Naive thymus-derived CD4-positive, alpha-beta T cell (primary cell): ENCODE measurements at places on chromosomes 6 and 20. TPM values are rescaled to one million over a fixed set of nuclear protein-coding genes. Genes with fewer than 3 reads are reported as not detected.

- DNase-seq, result no peak
Measured at GRCh38 chr6:144416773-144417172, 131.6 kb downstream of the UTRN start.

DNA sequence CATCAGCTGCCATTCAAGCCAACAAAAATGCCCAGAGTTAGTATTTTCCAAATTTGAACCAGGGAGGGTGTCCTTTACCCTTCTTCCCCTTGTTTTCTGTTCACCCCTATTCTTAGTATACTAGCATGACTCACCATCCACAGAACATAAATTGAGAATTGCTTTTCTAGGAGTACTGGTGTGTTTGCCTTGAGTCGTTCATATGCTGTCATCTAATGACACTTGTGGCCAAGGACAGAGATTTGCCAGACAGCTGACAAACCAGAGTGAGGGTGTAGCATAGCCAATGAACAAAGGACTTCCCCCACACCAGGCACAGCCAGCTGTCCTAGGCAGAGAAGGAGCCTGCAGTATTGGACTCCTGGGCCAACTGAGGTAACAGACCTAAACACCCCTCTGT, 62.2 kb downstream of the FILIP1 start:
- no peak for DNase-seq

GRCh38 chr6:1608222-1609040, 1.3 kb upstream of the FOXC1 start:
- DNase-seq, result no peak

DNA sequence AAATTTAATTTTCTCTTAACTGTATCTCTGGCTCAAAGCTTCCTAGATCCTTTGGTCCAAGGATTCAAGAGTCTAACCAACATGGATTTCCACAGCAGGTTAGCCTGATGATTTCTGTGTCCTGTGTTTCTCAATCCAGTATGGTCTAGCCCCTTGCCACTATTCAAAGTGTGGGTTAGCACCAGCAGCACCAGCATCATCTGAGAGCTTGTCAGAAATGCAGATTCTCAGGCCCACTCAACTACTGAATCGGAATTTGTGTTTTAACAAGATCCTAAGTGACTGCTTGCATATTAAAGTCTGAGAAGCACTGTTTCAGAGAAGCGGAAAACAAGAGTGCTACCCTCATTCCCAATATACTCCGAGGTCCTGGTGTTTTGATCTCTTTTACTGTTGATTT, 133.8 kb upstream of the PRDM1 start:
- no peak for DNase-seq

- DNase-seq, result no peak
Measured at GRCh38 chr6:99282479-99283062, 66.9 kb downstream of the FAXC start.

- DNase-seq, result no peak
Measured at GRCh38 chr6:116152620-116153019, 26.7 kb upstream of the COL10A1 start.

GRCh38 chr6:156840606-156841005, 63.4 kb downstream of the ARID1B start:
- no peak for DNase-seq

DNA sequence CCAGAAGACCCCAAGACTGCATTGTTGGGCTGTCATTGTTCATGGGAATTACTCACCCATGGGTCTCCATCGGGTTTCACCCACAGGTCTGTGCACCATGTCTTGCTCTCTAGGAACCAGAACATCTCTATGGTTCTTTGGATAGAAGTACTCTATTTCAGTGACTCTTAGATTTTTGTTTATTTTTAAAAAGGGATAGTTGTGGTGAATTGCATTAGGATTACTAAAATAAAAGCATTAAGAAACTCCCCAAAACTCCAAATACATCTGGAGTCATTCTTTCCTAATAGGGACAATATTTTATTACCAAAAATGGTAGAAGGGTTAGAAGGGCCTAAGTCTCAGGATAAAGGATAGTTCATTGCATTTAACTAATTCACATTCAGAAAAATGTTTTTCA, 166.9 kb upstream of the TNFAIP3 start:
- DNase-seq, result no peak

DNA sequence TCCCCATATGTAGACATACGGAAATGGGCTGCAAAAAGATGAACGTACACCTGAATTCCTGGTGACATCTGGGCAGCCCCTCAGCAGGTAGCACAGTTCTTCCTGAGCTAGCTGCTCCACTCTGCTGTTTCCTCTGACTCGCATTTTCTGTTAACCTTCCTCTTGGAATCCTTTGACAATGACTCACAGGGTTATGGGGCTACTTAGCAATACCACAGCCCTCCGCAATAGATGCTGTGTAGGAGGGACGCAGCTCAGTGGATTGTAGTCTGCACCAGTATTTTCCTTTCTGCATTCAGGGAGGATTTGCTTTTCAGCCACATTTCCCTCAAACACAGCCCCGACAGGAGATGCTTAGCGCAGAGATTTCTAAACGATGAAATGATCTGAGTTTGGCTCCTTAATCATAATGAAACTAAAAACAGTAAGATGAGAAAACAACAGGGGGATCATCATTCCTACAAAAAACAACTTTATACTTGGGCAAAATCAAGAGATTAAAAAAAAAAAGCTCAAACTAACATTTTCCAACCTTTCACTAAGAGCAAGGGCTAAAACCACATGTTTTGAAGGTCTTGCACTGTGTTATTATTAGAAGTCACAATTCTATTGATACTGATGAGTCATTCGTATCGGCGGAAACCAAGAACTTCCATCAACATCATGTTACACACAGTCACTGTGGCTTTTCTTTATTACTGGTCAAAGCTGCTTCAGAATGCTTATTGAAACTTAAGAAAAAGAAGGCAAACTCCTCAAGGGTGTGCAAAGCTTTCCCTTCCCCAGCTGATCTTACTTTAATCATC, 12.2 kb downstream of the BACH2 start:
- no peak for DNase-seq

The PSORS1C2 gene
- total RNA-seq, result not detected

The NT5E gene
- total RNA-seq, result 2.7 TPM

The LY6G6F gene
- total RNA-seq, result not detected

The MYB gene
- total RNA-seq, result 33.3 and 33.5 TPM in 2 replicates

The TSPO2 gene
- not detected for total RNA-seq

The ZHX3 gene
- total RNA-seq, result 9.8 TPM

The TAF4 gene
- total RNA-seq, result 37.1 TPM

The SAMD3 gene
- total RNA-seq, result 53.1 and 54.6 TPM in 2 replicates
